ENCODE measurements at places on chromosomes 13 and 19.

DNA sequence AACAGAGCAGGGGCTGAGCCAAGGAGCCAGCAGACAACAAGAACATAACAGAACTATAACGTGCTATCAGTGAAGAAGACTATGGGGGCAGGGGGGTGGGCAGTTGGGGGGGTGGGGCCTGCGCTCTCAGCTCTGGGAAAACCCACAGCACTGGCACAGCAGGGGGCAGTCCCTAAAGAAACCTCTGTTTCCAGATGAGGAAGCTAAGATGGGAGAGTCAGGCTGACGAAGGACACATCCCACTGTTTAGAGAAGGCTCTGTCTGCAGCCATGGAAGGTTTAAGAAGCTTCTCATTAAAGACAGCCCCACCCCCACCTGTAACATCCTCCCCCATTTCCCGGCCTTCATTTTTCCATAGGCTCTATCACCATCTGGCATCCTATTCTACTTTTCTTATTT is 7.1 kb upstream of the DOCK9 start:
- DNase-seq = no peak

DNA sequence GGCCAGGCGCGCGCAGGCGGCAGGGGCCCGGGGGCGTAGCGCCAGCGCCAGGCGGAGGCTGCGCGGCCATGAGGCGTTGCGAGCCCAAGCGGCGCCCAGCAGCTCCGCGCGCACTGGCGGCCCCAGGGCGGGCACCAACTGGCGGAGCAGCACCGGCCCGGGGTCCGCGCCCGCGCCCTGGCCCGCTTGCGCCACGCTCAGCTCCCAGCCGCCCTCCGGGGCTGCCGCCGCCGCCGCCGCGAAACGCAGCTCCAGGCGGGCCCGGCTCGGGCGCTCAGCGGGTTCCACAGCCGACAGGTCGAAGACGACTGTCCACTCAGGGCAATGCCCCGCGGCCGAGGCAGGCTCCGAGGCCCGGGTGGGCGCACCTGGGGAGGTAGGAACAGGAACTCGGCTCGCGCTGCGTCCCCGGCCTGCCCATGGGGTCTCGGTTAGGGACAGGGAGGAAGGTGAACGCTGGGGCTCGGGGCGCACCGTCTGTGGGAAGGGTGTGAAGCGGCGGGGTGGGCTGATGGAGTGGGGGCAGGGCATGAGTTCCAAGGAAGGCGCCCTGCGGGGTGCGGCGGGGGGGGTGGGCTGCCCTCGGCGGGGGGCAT is 26.8 kb downstream of the CERS1 start:
- DNase-seq = no peak

DNA sequence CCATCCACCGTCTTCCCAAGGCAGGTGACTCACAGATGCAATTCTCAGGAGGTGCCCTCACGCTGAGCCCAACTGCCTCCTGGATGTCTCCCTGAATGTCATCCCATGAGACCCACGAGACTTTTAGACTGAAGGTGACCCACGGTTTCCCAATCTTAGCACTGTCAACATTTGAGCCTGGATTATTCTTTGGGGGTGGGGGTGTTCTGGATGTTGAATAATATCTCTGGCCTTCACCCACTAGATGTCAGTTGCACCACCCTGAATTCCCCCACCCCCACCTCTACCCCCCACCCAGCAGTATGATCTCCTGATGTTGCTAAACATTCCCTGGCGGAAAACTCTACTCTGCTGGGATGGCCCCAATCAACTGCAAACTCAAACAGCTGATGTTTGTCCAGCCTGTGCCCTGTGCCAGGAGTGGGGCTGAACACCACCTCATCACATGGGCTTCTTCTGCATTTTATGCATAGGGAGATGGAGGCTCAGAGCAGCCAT is 2.2 kb upstream of the CYP4F22 start:
- DNase-seq = no peak

GRCh38 chr13:50006426-50007135 is 8.7 kb upstream of the KCNRG start:
- no peak for DNase-seq

DNA sequence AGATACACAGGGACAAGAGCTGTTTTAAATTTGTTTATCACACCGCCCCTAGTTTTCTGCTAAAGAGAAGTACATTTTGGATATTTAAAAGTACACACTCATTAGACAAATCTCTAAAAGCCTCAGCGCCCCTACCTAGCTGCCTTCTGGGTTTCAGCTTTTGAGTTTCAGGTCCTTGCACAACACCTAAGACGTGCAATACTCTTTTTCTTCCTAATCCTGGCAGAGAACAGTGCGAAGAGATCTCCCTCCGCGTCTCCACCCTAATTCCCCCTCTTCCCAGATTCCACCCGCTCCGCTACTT is 421 bp upstream of the KLF5 start:
- peak; percentile 37 for DNase-seq

- DNase-seq = no peak
Observed at GRCh38 chr19:35224681-35225571, 3.6 kb downstream of the FAM187B start.

GRCh38 chr19:46903458-46903857 is 42.7 kb downstream of the ARHGAP35 start:
- DNase-seq = no peak

- no peak for DNase-seq
Observed at GRCh38 chr13:38265132-38265497, 84.5 kb upstream of the UFM1 start.

- DNase-seq = no peak
Observed at GRCh38 chr13:113202912-113203311, 5.6 kb downstream of the PCID2 start.

- DNase-seq = no peak
Observed at GRCh38 chr13:61144301-61144700, 271.3 kb downstream of the PCDH20 start.

DNA sequence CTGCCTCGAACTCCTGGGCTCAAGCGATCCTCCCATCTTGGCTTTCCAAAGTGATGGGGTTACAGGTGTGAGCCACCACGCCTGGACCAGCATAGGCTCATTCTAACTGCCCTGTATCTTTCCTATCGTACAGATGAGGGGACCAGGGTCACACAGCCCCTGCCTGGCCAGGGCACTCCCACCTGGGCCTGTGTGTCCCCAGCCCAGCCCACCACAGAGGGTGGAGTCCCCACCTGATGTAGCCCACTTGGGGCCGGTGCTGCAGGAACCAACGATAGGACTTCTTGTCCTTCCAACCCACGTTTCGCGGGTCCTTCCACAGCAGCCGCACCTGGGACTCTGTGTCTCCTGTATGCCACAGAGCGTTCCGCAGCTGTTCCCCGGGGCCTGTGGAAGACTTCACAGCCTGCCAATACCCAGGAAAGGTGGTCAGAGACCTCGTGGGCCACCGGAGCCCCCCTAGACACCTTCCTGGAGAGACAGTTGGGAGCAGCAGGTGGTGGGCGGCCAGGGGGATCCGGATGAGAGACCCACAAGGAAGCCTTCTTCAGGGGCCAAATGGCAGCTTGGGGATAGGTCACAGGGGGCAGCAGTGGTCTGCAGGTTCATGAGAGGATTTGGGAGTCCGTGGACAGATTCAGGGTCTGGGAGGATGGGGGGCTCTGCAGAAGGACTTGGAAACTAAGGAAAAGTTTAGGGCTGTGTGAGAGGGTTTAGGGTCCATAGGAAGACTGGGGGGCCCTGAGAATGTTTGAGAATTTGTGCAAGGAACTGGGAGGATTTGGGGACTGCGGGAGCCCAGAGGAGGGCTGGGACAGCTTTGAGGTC is 6.9 kb downstream of the COMP start:
- DNase-seq = no peak

Data from Kasumi-1 (cell line).